ENCODE measurements at places on chromosomes 1 and 21.

GRCh38 chr21:45033791-45034555, 40.4 kb upstream of the ADARB1 start:
- no peak for DNase-seq

DNA sequence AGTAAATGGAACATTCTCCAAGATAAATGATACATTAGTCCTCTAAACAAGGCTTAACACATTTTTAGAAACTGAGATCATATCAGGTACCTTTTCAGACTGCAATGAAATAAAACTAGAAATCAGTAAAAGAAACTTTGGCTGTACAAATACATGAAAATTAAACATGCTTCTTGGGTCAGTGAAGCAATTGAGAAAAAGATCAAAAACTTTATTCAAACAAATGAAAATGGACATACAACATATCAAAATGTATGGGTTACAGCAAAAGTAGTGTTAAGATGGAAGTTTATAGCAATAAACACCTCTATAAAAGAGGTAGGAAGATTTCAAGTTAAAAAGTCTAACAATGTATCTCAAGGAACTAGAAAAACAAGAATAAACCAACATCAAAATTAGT, 598.5 kb downstream of the SMYD3 start:
- no peak for DNase-seq

DNA sequence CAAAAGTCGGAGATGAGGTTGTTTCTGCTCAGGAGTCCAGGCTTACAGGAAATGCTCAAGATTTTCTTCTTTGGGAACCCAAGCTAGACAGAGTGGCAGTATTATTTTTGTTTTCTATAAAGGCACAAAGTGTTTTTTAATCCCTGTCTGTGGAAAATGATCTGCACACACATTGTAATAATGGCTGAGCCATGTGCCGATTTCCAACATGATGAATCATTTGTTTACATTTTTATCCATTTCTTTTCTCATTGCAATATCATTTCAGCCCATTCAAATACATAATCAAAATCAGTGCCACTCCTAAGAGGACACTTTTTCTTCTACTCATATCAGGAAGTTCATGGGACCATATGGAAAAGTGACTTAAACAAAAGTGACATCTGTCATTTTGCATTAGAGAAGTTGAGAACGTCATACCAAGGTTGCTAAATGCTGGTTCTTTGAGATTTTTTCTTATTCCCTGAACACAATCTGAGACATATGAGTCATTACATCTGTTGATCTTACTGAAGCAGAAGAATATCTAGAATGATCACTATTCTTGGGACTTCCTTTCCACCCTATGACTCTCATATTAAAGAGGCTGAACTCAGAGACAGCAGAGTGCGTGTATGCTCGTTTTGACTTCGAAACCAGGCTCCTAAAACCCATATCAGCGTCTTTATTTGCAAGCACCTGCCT, 44.9 kb downstream of the ACTA1 start:
- DNase-seq, result peak; percentile 58

DNA sequence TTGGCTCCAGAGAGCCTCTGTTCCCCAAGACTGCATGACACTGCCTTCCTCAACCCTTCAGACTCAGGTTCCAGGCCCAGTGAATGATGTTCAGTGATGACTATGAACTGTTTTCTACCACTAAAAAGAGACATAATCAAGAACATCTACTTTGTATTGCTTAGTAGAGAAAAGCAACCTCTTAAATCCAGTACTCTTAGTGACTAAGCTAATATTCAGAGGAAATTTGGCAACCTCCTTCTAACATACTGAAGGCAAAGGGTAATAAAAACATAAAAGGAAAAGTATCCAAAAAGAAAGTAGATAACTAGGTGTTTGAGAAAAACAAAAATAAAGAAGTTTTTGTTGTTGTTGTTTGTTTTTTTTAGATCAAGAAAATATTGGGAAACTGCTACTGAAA, 153.3 kb upstream of the RUNX1 start:
- DNase-seq, result no peak

GRCh38 chr1:32073299-32074229, 825 bp downstream of the TMEM39B start:
- no peak for DNase-seq

GRCh38 chr1:178651742-178652141, 73.3 kb upstream of the RALGPS2 start:
- peak; percentile 90 for DNase-seq

- DNase-seq, result no peak
Measured at GRCh38 chr21:17482928-17483327, 29.9 kb upstream of the CXADR start.

- DNase-seq, result no peak
Measured at GRCh38 chr1:9684801-9685200, 33.3 kb downstream of the PIK3CD start.

DNA sequence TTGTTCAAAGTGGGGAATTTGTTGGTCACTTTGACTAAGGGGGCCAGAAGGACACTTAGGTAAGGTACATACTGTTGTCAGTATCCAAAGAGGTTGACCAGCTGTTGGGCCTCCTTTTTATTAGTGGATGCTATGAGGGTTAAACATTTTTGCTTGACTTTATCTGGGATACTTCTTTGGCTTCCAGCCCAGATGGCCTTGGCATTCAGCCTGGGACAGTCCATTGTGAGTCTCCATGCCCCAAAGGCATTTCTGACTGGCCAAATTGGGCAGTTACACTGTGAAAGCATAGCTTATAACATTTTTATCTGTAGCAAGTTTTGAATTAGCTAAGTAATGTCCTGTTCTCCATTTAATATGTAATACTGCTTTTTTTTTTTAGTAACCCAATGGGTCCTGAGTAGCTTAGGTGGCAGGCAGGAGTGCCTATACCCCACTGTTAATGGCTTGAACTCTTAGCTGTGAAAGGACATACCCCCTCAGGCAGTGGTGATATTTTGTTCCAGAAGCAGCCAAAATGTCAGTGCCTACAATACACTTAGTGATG, 35.4 kb upstream of the CD1D start:
- no peak for DNase-seq

DNA sequence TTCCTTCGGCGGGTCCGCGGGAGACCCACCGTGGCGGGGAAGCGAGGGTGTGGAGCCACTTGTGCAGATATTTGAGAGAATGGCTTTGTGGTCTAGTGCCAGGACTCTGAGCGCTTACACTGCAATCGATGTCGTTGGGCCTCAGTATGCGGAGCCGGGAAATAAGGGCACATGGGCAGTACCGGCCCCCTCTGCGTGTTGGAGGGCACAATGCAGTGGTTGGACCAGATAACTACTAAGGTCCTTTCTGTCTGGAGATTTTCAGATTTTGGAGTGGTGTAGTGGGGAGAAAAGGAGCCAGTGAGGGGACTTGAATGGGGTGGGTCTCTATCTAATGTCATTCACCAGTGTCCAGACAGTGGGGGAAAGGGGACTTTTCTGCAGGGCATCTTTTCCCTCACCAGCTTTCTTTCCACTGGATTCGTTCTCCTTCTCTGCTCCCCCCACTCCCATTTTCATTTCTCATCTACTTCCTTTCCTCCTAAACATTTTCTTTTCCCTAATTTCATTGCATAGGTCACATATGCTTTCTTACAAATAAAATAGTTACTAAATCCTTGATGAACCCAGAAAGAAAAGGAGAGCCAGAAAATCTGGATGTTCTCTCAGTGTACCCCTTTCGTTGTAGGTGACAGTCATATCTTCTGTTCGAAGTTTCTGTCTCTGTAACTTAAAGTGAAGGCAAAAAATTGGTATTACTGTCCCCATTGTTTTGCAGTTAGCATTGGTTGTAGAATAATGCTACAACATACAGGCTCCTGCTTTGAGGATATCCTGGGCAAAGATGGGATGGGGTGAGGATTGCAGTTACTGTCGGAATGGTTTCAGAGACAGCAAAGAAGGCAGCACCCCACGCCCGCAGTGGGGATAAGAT, 1.4 kb downstream of the ATF3 start:
- peak; percentile 34 for DNase-seq

- no peak for DNase-seq
Measured at GRCh38 chr1:31054349-31054748, 11.2 kb downstream of the PUM1 start.

DNA sequence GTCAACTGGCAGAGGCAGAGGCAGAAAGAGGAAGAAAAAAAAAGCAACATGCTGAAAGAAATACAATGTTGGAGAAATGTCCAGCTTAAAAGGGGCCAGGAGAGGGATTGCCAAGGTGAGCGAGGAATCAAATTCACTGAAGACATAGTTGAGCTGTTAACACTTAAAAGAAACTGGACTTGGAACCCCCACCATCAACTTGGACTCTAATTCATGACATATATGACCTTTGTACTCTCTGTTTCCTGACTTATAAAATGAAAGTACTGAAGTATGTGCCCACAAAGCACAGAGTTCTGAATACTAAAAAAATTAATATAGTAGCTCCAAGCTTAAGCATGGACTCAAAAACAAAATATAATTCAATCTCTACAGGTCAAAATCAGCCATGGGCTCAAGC, 16.1 kb downstream of the PRR9 start:
- no peak for DNase-seq

DNA sequence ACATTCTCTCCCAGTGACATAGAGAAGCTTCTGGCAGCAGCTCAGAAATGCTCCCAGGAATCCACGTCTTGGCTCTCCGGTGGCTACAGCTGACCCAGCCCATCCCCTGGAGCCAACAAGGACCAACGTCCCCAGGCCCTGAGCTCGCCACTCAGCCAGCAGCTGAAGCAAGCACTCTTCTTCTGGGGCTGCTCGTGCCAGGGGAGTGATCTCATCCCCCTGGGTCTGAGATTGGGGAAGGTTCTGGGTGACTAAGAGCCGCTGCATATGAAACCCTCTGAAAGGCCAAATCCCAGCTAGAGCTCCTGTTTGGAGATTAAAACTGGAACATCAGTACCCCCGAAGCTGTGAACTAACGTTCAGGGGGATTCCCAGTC, 487.9 kb downstream of the NPHP4 start:
- no peak for DNase-seq

All from NCI-H2171 treated with DMSO at 0.1 percent for 48 hours (cell line).